ENCODE measurements at places on chromosomes 3 and 15.

- DNase-seq: peak; percentile 63
These were observed 62.7 kb upstream of the ZNF148 start for GRCh38 chr3:125437631-125438435.

- DNase-seq: peak; percentile 47
These were observed 203.9 kb downstream of the VGLL3 start for GRCh38 chr3:86787091-86787490.

- no peak for DNase-seq
These were observed 330.2 kb downstream of the RORA start for GRCh38 chr15:60898896-60899295.

GRCh38 chr3:122627301-122627700 is 49.9 kb downstream of the PARP15 start:
- no peak for DNase-seq

GRCh38 chr3:128084675-128085021 is 32.4 kb downstream of the SEC61A1 start:
- DNase-seq: no peak

DNA sequence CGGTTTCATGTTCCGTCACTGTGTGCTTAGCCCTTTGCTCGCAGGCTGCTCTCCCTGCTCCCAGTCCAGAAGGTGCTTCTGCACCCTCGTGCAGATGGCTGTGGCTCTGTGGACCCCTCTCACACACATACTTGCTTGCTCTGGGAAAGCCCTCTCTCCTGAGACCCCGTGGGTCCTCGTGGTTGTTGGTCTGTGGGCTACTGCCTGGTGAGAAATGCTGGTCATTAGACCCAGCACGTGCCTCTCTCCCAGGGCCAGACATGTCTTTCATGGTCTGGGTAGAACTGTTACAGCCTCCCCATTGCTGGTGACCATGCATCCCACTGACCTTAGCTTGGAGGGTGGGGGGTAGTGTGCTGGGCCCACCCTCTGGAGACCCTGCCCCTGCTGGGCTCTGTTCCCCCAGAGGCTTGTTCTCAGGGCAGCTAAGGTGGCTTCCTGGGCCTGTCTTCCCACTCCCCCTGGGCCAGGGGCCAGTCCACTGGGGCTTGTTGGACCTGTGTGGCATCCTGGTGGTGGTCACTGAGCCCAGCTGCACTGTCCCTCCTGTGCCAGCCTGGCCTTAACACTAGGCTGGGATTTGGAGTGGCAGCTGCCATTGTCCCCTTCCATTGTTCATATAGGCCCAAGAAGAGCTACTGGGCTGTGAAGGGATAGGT is 10.6 kb downstream of the C15orf39 start:
- no peak for DNase-seq

GRCh38 chr3:22491344-22491743 is 711.8 kb upstream of the UBE2E2 start:
- no peak for DNase-seq

GRCh38 chr3:193010191-193010590 is 92.5 kb upstream of the MB21D2 start:
- no peak for DNase-seq

DNA sequence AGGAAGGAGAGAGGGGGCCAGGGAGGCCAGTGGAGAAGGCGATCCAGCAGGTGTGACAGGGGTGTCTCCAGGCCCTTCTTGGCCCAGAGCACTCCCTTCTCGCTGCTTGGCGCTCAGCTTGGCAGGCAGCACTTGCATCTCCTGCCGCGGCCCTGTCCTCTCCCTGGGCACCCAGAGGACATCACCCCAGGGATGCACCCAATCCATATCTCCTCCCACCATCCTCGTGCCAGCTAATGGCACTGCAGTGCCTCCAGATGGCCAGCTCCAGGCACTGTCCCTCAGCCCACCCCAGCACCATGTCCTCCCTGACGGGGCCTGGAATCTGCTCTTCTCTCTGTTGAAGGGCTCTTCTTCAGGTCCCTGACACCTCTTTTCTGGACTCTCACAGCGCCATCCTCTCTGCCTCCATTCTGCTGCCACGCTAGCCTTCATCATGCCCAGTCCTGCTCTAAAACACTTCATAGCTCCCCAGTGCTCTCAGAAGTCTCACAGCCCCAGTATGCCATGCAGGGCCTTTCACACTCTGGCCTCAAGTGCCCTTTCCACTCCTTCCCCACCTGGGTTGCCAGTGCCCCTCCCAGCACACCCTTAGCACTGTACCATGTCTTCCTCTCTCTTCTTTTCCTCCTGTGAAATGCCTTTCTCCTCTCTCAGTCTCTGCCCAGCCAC is 106.8 kb upstream of the SLC6A11 start:
- DNase-seq: no peak

GRCh38 chr15:57575363-57575762 is 16.3 kb upstream of the MYZAP start:
- DNase-seq: no peak

GRCh38 chr3:67719333-67719732 is 64.9 kb upstream of the SUCLG2 start:
- DNase-seq: peak; percentile 26

GRCh38 chr15:31353931-31354330 is 27.3 kb downstream of the KLF13 start:
- DNase-seq: no peak

DNA sequence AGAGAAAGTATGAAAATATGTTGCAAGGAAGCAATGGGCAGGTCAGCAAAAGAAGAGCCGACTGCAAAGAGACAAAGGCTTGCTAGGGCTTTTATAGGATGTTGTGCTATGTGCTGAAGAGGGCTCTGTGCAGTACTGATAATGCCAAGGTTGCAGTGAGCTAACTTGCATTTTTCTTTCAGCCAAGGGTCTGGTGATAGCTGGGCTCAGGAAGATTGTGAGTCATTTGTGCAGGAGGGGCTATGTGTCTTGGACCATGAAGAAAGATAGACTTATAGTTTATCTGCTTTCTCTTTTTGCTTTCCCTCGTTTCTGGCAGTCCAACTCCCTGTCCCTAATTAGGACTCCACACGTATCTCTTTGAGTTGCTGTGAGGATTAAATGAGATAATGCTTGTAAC is 64.5 kb upstream of the LRIG1 start:
- DNase-seq: peak; percentile 13

GRCh38 chr3:149340310-149340933 is 7.0 kb upstream of the TM4SF18 start:
- DNase-seq: peak; percentile 58

DNA sequence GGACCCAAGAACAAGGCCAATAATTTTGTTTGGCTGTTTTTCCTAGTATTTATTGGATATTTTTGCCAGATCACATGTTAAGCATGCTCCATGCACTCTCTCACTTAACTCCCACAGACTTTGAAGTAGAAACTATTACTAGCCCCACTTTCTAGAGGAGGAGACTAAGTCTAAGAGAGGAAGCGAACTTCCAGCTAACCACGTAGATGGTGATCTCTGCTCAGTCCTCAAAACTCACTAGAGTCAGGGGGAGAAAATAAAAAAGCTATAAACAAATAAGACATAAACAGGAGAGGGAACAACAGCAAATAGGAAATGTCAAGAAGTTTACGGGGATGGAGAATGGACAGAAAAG is 481.0 kb upstream of the PROK2 start:
- DNase-seq: no peak

- no peak for DNase-seq
These were observed 117.1 kb downstream of the CHDH start for GRCh38 chr3:53729159-53729558.

GRCh38 chr3:67598814-67599556 is 55.4 kb downstream of the SUCLG2 start:
- DNase-seq: no peak

GRCh38 chr3:181432992-181433391 is 278.7 kb upstream of the SOX2 start:
- DNase-seq: no peak

GRCh38 chr3:184359610-184360009 is 1.8 kb downstream of the CLCN2 start:
- DNase-seq: no peak

DNA sequence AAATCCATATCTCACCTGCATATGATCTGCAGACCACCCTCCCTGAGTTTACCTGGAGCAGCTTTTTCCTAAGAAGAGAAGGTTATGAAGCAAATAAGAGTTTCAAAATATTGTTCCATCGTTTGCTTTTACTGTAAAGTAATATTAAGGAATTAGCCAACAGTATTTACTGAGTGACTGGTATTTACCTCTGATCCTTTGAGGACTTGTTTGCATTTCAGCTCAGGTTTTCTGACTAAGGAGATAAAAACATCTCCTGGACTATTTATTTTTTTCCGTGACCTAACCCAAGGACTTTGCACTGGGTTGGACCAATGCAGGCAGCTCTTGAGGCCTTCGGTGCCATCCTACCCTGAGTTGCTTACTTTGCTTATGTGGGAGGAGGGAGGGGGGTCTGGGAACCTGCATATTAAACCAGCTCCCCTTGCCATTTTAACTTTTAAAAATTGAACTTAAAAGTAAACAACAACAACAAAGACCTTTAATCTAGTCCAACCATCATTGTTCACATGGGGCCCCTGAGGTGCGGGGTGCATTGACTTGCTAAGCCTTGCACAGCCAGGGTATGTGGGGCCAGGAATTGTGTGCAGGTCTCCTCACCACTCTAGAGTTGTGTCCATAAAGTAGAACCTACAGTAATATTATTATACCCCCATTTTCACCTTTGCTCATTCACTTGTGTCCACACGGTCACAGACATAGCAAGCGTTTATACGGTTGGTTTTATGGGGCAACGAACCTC is 39.3 kb downstream of the TRAK1 start:
- no peak for DNase-seq

- DNase-seq: peak; percentile 59
These were observed 3.0 kb downstream of the ADAMTS9 start for GRCh38 chr3:64684715-64685261.

DNA sequence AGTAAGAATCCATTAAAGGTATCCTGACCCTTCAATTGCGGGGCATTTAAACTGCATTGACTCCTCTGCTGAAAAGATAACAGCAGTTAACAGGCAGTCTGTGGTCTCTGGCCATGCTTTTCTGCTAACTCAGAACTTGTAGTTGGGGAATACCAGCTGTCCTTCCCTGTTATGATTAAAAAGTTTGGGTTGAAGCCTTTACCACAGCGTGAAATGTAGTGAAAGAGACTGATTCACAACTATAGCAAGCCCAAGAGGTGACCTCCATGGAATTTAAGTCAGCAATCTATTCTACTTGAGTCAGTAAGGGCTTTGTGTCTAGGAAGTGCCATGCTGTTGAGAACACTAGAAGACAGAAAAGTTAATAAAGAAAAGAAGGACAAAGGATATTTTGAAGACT is 1037.3 kb downstream of the SI start:
- DNase-seq: no peak

DNA sequence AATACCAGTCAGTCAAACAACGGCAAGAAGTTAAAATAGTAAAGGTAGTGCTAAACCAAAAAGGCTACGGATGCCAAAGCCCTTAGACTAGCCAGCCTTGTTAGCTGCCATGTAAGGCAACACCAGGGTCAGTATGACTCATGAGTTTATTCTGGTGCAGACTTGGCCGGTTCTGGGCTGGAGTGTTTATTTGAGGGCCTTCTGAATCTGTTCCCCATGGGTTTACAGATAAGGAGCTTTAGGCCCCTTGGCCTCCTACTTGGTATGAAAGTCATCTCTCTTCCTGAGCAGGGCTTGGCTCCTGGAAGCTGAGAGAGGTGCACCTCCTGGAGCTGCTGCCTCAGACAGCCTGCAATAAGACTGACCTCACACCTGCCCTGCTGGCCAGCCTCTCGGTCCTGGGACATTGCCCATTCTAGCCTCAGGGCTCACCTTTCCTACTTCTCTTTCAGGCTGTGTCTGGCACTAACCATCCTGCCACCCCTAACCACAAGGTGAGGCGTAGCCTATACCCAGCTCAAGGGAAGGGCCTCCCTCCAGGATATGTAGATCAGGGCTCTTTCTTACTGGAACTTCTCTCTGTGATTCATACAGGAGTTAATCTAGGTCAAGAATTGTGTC is 10.4 kb upstream of the RTP1 start:
- DNase-seq: peak; percentile 79

DNA sequence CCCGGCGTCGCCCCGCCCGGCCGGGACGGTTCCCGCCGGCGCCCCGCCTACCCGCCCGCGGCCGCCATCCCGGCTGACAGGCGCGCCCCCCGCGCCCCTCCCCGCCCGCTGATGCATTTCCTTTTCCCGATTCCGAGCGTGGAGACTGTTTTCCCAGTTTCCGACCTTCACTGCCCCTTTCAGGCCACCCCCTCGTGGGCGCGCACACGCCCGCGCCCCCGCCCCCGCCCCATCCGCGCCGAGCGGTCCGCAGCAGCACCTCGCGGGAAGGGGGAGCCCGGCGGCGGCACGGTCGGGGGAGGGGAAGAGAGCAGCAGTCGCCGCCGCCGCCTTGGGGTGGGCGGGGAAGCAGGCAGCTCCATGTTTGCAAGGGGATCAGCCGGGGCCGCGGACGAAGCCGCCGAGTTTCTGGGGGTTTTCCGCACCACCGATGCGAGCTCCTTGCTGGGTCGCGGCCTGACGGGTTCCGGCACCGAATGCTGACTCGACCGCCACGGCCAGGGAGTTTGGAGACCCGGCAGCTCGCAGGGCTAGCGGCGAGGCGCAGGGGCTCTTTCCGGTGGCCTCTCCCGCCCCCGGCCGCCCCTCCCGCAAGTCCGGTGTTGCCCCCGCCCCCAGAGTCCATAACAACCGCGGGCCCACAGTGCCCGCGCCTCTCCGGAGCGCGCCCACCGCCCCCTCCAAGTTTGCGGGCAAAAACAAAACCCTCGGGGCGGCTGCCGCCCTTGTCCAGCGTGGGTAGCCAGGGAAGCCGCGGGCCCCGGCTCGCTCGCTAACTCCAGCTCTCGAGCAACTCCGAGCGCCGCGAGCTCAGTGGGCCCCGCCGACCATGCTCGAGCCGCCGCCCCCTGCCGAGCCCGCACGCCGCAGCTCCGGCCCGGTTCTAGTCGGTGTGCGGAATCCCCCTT is 3.2 kb upstream of the SIN3A start:
- peak; percentile 6 for DNase-seq

DNA sequence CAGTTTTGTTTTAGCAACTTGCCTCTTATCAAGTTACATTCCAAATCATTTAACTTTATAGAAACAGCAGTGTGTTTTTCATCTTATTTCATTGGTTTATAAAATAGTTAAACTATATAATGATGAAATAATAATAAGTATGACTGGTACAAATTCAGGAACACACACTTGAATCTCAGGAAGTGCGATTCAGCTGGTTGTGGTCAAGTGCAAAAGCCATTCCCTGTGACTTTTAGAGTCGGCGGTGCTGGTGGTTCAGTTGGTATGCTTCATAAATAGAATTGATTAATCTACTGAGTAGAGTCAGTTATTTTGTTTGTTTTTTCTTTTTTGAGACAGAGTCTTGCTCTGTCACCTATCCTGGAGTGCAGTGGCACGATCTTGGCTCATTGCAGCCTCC is 22.7 kb downstream of the SACM1L start:
- peak; percentile 32 for DNase-seq

- peak; percentile 25 for DNase-seq
These were observed at the start of gene MST1R for GRCh38 chr3:49903451-49904424. MST1R (minus strand) TSS chr3:49903873; CDS start chr3:49903609, 264 bp downstream.

DNA sequence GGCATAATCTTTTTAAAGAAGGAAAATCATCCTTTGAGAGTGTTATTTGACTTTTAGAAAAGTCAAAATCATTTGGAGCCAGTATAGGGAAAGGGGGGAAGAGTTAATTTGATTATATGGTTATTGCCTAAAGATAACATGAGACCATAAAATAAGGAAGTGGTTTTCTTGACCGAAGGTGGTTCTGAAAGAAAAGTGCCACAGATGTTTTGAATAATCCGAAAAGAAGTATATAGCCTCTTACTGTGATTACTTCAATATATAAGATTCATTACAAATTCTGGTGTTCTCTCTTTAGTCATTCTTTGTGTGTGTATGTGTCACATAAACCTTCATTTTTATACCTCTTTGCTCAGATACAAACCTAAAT is 1.1 kb downstream of the DNAJB11 start:
- no peak for DNase-seq

GRCh38 chr3:52685709-52686691 is at the start of the genes GNL3 and PBRM1:
GNL3 (plus strand) TSS chr3:52686032; CDS start chr3:52686093, 61 bp downstream.
PBRM1 (minus strand) TSS chr3:52685913.
- peak; percentile 96 for DNase-seq

GRCh38 chr15:93045191-93045785 is 43.7 kb downstream of the RGMA start:
- DNase-seq: no peak
